ENCODE measurements at places on chromosomes 16 and 17. TPM values are rescaled to one million over a fixed set of nuclear protein-coding genes. Genes with fewer than 3 reads are reported as not detected.

The BCAS3 gene
- 19.8 TPM for total RNA-seq

The OTOP3 gene
- total RNA-seq = not detected

The MT4 gene
- total RNA-seq = not detected

The TMEM220 gene
- total RNA-seq = 0.10 TPM

The WDR59 gene
- total RNA-seq = 67.1 TPM

The TBC1D3 gene
- total RNA-seq = not detected

The CMTM2 gene
- 0.43 TPM for total RNA-seq

The CTRL gene
- 5.0 TPM for total RNA-seq

Data from activated CD4-positive, alpha-beta memory T cell treated with anti-CD3 and anti-CD28 coated beads, Interleukin-2, amount 10 ng/mL, durations not matched to agents 7 days and 5 days (primary cell).